WTC11 (cell line): ENCODE measurements at places on chromosomes 13 and 19. TPM values are rescaled to one million over a fixed set of nuclear protein-coding genes. Genes with fewer than 3 reads are reported as not detected.

Gene GSX1
- not detected in 3 replicates for total RNA-seq

Gene C19orf44
- 3.4 to 4.8 TPM (median 4.1 TPM) in 3 replicates for total RNA-seq

Gene BLOC1S3
- total RNA-seq, result 9.0 to 10.8 TPM (median 10.0 TPM) in 3 replicates

Gene ZNF844
- 9.1 to 10.5 TPM (median 9.4 TPM) in 3 replicates for total RNA-seq

GRCh38 chr13:22836475-22836874 is 344.3 kb upstream of the SGCG start:
- DNase-seq, result no peak

GRCh38 chr13:56586976-56587375 is 553.7 kb upstream of the PRR20A start:
- no peak for DNase-seq

- peak; percentile 87 for DNase-seq
Measured at GRCh38 chr13:27270594-27271520, at the start of gene RASL11A. Gene RASL11A, plus strand, starts transcription at chr13:27270830. Its CDS starts 115 bp downstream, at chr13:27270945.

DNA sequence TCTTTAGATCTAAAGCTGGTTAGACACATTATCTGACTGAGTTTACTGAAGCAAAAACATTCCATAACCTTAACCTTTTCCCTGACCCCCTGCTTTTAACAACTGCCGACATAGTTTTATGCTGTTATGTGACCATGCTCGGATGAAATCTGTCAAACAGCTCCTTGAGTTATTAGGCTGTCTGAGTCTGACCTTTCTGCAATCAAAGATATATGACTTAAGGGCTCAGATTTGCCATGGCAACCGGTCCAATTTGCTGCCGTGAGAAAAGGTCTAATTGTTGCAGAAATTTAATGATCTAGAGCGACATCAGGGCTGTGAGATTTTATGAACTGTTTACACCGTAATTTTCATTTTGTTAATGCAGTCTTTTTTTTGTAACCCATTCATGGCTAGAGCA is 61.8 kb downstream of the URI1 start:
- DNase-seq, result no peak

- DNase-seq, result no peak
Measured at GRCh38 chr19:8064911-8065874, 12.6 kb downstream of the CCL25 start.

- DNase-seq, result no peak
Measured at GRCh38 chr13:94329277-94329676, 150.2 kb downstream of the DCT start.

DNA sequence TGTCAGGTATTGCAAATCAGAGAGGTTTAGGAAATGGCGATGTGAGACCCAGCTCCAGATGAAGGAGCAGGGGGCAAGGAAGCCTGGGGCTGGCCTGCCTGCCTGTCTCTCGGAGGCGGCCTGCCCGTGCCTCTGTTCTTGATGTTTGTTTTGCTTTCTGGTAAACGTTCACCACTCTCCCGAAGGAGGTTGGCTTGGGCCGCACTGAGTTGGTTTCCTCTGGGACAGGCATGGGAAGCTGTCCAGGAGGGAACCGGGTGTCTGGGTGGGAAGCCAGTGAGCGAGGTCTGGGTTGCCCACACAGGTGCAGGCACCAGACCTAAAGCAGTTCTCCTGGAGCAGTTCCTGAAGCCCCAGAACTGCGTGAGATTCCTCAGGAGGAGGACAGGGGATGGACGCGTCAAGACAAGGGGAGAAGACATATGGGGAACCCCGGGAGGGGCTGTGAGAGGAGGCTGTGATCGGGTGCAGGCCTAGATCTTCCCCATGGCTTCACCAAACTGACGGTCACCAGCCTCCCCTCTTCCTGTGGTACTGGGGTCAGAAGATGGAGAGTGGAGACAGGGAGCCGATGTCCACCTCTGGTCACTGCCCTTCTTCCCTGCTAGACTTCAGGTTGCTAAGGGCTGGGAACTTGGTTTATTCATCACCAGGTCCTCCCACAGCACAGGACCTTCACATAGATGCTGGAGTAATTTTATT is 15.2 kb downstream of the COL4A2 start:
- no peak for DNase-seq

- DNase-seq, result no peak
Measured at GRCh38 chr13:112722433-112723263, 32.8 kb downstream of the ATP11A start.

DNA sequence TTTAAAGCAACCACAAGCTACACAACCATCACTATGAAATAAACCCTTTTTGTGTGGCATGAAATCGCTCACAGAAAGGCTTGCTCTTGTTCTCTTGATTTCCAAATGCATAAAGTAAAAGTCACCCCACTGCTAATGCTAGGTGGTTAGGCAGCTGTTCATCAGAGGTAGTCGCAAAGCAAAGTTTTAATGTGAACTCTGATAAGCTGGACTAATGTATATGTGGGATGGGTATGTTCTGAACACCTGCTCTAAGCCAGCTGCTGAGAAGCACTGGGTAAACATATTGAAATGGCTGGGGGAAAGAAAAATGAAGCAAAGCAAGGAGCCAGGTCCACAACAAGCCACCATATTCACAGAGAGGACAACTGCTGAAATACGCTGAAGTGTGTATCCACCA is 142.3 kb downstream of the KLF12 start:
- DNase-seq, result no peak

- DNase-seq, result no peak
Measured at GRCh38 chr19:18841400-18841799, 9.6 kb downstream of the UPF1 start.
